Hypothalamus (tissue), 51 donors: ENCODE measurements at places on chromosomes 16 and 17.

DNA sequence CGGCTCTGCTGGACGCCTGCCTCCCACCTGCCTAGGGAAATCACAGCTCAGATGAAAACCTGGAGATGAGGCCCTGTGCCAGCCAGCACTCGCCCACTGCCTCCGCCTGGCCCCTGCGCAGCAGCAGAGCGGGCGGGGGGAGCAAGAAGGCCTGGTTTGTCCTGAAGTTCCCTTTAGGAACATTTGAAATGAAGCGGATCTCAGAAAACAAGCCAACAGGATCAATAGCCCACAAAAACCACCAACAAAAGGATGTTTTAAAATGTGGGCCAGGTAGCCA, 48.0 kb downstream of the RBFOX3 start:
- DNase-seq = no peak

DNA sequence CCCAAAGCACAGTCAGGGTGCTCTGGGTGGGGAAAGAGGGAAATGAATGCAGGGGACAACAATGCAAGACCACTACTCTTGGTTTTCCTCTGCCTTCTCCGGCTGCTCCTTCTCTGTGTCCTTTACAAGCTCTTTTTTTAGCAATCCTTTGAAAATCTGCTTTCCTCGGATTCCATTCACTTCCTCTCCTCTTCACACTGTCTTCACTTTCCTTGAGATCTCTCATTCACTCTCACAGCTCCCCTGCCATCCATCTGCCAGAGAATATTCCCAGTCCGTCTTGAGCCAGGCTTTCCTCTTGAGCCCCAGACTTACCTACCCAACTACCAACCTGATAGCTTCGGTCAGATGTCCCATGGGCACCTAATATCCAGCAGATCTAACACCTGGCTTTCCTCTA, 11.0 kb upstream of the SPOP start:
- no peak for DNase-seq

DNA sequence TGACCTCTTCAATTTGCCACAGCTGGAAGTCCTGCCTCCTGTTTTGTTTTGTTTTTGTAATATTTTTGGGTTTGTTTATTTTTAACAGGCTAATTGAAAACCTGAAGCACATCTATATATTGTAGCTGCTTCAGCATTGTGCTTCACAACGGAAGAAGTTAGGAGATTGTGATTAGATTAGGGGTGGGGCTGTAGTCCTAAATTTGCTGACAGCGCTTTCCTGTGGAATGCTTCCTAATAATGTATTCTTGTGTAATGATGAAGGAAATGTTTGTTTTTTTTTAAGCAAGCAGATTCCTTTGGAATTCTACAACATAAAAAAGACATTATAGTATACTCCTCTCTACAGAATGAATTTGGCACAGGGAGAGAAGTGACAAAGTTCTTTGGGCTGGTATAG, 70.1 kb downstream of the NLK start:
- no peak for DNase-seq

DNA sequence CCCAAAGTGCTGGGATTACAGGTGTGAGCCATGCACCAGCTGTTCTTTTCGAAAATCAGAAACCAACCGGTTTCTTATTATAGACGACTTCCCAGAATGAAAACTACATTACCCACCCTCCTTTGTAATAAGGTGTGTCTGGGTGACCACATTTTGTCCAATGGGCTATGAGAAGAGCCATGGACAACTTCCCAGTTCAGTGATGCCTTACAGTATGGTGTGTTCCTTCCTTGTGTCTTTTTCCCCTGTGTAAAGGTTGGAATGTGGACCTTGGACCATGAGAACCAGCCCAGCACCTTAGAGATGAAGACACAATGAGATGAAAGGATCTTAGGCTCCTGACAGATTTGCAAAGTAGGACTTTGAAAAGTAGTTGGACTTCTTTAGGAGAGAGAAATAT, 85.0 kb upstream of the ATF7IP2 start:
- DNase-seq = no peak

GRCh38 chr17:72797142-72797541, 295.3 kb downstream of the SLC39A11 start:
- DNase-seq = no peak

- DNase-seq = no peak
Observed at GRCh38 chr16:67661101-67661761, 471 bp downstream of the PARD6A start.

- no peak for DNase-seq
Observed at GRCh38 chr16:11890231-11890965, 25.4 kb downstream of the GSPT1 start.

DNA sequence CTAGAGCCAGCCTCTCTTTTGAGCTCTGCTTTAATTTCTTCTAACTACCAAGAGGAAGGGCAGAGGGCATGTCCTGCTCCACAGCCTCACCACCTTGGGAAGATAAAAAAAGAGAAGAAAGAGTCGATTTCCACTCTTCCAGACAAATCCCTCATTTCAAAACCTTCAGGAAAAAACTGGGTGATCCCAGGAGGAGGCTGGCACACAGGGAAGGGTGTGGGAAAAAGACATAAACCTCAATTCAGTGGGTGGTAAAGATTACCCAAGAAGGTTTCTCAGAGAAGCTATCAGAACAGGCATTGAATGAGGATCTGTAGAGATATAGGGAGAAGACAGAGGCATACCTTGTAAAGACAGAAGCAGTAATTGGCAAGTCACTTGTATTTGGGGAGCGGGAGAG, 79.9 kb upstream of the CRHR1 start:
- no peak for DNase-seq

- DNase-seq = no peak
Observed at GRCh38 chr17:70786081-70786480, 616.7 kb downstream of the KCNJ2 start.

DNA sequence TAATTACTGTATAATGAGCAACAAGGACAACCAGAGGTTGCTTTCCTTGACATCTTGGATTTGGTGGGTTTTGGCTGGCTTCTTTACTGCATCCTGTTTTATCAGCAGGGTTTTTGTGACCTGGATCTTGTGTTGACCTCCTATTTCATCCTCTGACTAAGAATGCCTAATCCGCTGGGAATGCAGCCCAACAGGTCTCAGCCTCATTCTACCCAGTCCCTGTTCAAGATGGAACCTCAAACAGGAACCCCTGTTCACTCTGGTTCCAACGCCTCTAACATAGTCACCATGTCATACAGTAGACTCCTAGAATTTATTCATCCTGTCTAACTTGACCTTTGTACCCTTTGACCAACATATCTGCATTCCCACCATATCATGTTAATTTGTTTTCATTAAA, 183.8 kb upstream of the SOX9 start:
- DNase-seq = no peak

DNA sequence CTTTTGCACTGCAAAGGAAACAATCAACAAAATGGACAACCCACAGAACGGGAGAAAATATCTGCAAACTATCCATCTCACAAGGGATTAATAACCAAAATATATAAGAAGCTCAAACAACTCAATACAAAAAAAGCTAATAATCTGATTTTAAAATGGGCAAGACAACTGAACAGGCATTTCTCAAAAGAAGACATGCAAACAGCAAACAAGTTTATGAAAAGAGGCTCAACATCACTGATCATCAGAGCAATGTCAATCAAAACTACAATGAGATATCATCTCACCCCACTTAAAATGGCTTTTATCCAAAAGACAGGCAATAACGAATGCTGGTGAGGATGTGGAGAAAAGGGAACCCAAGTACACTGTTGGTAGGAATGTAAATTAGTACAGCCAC, 34.8 kb downstream of the SYNRG start:
- no peak for DNase-seq

DNA sequence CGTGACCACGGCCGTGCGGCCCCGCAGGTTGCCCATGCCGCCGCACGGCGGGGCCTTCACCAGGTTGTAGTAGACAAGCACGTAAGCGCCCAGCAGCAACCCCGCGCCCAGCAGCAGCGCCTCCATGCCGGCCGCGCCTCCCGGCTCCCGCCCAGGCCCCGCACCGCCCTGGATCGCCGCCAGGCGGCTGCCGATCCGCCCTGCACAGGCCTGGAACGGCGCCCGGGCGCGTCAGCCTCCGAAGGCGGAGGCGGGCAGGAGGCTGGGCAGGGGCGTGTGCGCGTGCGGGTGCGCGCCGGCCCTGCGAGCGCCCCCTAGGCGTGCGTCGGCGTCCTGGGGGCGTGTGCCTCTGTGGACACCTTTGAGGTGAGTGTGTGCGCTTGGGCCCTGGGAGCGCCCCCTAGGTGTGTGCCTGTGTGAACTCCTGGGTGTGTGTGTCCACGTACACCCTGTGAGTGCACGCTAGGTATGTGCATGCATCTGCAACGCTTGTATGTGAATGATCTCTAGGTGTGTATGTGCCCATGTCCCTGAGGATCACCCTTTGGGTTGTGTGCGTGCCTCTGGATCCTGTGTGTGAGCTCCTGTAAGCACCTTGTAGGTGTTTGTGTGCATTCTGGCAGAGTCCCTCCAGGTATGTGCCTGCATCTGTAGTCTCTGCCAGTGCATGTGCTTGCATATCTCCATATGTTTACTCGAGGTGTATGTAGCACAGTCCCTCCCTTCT, at the start of gene DHRS13:
Gene DHRS13, minus strand, starts transcription at position 261 of the 727 bp plus-strand sequence. Its CDS starts 135 bp downstream, at position 126.
- peak; percentile 44 for DNase-seq

DNA sequence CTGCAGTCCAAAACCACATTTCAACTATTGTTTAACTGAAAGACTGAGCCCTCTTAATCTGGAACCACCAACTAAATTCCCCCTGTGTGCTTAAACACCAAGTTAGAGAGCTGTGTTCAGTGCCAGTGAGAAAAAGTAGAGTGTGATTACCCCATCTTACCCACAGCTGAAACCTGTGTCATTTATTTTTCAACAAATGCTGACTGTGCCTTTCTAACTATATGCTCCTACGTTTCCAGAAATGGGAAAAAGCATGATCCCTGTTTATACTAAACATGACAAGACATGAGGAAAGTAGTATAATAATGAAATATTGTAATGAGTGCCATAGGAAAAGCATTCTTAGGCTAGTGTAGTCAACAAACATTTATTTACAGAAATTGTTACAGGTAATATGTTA, 7.4 kb upstream of the TOX3 start:
- DNase-seq = no peak

DNA sequence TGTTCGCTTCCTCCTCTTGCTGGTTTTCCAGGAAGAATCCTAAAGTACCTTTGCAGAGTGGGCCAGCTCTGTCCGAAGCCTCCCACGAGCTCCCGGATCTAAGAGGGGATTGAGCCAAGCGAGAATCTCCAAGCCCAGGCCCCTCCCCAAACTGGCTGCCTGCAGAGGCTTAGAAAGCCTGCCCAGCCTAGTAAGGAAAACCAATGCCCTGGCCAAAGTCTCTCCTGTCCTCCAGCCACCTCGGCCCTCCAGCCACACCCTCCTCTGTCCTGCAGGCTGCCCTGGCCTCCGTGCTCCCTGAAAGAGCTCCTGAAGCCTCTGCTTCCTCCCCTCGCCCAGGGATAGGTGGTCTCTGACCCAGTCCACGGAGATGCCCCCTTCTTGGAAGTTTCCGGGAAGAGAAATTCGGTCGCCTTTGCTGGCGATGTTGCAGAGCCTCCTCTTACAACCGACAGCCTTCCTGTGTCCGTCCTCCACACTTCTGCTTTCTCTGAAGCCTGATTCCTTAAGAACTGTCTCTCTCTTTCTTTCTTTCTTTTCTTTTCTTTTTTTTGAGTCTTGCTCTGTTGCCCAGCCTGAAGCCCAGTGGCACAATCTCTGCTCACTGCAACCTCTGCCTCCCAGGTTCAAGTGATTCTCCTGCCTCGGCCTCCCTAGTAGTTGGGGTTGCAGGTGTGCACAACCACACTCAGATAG, 54.9 kb upstream of the TOB1 start:
- DNase-seq = no peak

DNA sequence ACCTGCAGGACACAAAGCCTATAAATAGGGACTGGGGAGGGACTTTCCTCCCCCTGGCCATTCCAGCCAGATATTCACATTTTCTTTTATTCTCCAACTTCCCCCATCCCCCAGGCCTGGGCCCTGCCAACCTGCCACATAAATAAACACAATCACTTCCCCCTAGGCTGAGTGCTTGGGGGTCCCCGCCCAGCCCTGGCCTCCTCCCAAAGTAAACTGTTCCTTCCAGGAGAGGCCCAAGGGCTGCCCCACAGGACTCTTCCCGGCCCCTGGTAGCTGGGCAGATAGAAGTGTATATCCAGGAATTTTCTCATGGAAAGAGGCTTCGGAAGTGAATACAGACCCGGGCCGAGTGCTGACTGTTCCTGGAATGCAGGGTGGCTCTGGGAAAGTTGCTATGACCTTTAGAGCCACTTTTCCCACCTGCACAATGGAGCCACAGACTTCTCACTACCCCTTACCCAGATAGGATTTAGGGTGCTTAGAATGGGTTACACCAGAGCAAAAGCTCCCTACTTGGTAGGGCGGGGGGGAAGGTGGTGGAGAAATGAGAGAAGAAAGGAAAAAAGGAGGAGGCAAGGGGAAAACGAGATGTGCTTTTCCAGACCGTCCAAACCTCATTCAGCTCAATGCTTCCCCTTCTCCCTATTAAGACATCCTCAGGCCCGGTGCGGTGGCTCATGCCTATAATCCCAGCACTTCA, 8.5 kb downstream of the CSF3 start:
- no peak for DNase-seq

DNA sequence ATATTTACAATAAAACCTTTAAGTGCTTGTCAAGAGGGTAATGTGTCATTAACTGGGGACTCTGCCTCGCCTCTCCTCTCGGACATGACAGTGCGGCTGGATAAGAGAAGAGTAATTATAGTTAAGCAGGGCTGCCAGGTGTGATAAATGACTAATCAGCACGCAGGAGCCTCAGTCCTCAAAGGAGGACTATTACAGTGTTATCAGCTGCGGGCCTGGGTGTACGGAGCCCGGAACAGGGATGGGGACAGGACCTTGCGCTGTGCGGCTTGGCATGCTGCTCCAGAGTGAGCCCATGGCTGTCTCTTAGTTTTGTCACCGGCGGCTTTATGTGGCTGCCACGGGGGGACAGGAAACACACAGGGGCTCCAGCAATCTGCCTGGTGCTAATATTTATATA, 607.2 kb downstream of the MAF start:
- DNase-seq = no peak

- no peak for DNase-seq
Observed at GRCh38 chr17:20996724-20997615, 45.8 kb downstream of the USP22 start.

DNA sequence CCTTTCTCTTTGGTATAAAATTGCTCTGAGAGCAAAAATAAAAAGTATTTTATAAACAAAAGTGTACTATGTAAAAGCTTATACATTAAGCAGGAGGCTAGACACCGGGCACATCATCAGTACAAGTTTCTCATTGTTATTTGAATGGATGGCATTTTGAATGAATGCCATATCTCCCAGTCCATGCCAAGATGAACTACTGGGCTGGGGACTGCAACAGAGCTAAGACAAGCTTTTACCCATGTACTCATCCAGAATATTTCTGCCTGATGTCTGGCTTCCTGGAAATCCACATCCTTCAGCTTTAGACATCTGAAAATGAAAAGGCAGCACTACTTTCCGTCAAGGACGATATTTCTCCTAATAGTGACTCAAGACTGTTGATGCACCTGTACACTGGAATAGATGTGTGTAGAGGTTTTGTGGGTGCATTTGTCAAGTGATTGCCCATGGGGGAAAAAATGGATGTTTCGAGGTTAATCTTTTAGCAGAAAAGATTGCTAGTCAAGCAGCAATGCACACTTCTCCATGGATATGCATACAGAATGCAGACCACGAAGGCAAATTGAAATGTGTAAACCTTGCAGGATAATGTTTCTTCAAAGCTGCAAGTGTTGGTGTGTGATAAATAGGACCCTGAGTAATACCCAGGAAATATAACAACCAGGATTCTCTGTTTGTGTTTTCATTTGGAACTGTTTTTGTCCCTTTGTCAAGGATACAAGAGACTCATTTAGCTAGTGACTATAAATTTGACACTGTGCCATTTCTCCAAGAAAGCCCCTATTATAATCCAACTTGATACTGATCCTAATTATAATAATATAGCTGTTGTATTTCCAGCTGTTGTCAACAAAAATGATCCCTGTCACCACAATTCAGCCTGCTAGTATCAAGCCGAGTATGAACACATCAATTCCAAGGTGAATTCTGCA, 173.8 kb downstream of the CDH8 start:
- DNase-seq = no peak
